ENCODE measurements at places on chromosomes 3 and 15. TPM values are rescaled to one million over a fixed set of nuclear protein-coding genes. Genes with fewer than 3 reads are reported as not detected.
A peak's percentile ranks its signal among the peaks of the same experiment; 100 is the strongest.

GRCh38 chr3:102085431-102086176, 236.3 kb downstream of the NFKBIZ start:
- no peaks in the 10 kb centered on the region for H3K36me3 ChIP-seq
- no peak for DNase-seq
- no peak overlapping the region for H3K27ac ChIP-seq
- H3K27me3 ChIP-seq, result no peaks in the 10 kb centered on the region

- no peaks in the 10 kb centered on the region for H3K4me1 ChIP-seq
- H3K27me3 ChIP-seq, result no peaks in the 10 kb centered on the region
- no peak for DNase-seq
- H3K4me3 ChIP-seq, result no peak overlapping the region
- H3K36me3 ChIP-seq, result peaks cover 29% of the 10 kb centered on the region
Measured at GRCh38 chr15:93012786-93013185, 76.2 kb downstream of the RGMA start.

DNA sequence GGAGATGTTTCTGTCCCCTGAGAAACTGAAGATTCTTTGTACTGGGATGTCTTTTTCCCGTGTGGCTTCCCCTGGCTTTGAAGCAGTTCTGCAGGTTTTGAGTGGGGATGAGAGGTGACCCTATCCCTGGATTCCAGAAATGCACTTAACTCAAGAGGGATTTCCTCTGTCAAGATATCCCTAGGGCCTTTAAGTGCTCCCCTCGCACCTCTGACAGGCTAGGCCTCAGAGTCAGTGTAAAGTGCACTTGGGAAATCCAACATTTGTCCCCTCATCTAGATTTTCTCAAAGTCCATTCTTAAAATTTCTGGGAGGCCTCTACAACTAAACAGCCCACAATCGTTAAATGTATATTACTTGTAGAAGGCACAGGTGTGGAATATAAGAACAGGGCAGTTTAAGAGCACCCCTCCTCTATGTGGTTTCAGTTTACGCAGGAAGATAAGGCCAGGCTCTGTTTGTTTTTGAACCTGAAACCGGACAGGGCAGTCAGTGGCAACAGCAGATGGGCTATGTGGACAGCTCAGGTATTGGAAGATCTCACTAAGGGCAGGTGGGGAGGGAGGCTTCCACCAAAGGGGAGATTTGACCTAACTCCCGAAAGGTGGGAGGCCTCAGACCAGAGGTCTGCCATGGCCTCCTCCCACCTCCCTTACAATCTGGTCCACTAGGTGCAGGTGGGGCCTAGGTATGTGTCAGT, 4.8 kb downstream of the C3orf52 start:
- H3K4me3 ChIP-seq, result no peak overlapping the region
- no peak overlapping the region for H3K27ac ChIP-seq
- H3K4me1 ChIP-seq, result peaks cover 11% of the 10 kb centered on the region
- no peaks in the 10 kb centered on the region for H3K36me3 ChIP-seq
- no peak for DNase-seq

- no peak overlapping the region for H3K27ac ChIP-seq
- H3K4me3 ChIP-seq, result no peak overlapping the region
- no peaks in the 10 kb centered on the region for H3K4me1 ChIP-seq
- H3K27me3 ChIP-seq, result no peaks in the 10 kb centered on the region
- no peaks in the 10 kb centered on the region for H3K36me3 ChIP-seq
Measured at GRCh38 chr15:80789796-80790195, 10.6 kb downstream of the CEMIP start.

- H3K36me3 ChIP-seq, result no peaks in the 10 kb centered on the region
- DNase-seq, result no peak
- H3K4me1 ChIP-seq, result no peaks in the 10 kb centered on the region
- no peak overlapping the region for H3K4me3 ChIP-seq
- H3K27me3 ChIP-seq, result peaks cover 2% of the 10 kb centered on the region
Measured at GRCh38 chr3:13653631-13654279, 104.8 kb downstream of the FBLN2 start.

- H3K36me3 ChIP-seq, result no peaks in the 10 kb centered on the region
- H3K4me3 ChIP-seq, result no peak overlapping the region
- H3K27me3 ChIP-seq, result no peaks in the 10 kb centered on the region
- H3K4me1 ChIP-seq, result peaks cover 26% of the 10 kb centered on the region
- peak; percentile 66 for DNase-seq
Measured at GRCh38 chr3:129424185-129424841, 4.1 kb downstream of the EFCAB12 start.

- no peak overlapping the region for H3K4me3 ChIP-seq
- no peak for DNase-seq
- no peaks in the 10 kb centered on the region for H3K27me3 ChIP-seq
- no peaks in the 10 kb centered on the region for H3K4me1 ChIP-seq
Measured at GRCh38 chr15:96225642-96226259, 104.7 kb upstream of the NR2F2 start.

- no peak for DNase-seq
- no peaks in the 10 kb centered on the region for H3K4me1 ChIP-seq
- peaks cover 10% of the 10 kb centered on the region for H3K27me3 ChIP-seq
- H3K36me3 ChIP-seq, result no peaks in the 10 kb centered on the region
- H3K4me3 ChIP-seq, result no peak overlapping the region
- no peak overlapping the region for H3K27ac ChIP-seq
Measured at GRCh38 chr3:126284258-126284904, 72.8 kb downstream of the KLF15 start.

GRCh38 chr3:125236331-125236903, 23.9 kb upstream of the SLC12A8 start:
- peaks cover 5% of the 10 kb centered on the region for H3K4me1 ChIP-seq
- no peaks in the 10 kb centered on the region for H3K27me3 ChIP-seq
- no peak for DNase-seq

DNA sequence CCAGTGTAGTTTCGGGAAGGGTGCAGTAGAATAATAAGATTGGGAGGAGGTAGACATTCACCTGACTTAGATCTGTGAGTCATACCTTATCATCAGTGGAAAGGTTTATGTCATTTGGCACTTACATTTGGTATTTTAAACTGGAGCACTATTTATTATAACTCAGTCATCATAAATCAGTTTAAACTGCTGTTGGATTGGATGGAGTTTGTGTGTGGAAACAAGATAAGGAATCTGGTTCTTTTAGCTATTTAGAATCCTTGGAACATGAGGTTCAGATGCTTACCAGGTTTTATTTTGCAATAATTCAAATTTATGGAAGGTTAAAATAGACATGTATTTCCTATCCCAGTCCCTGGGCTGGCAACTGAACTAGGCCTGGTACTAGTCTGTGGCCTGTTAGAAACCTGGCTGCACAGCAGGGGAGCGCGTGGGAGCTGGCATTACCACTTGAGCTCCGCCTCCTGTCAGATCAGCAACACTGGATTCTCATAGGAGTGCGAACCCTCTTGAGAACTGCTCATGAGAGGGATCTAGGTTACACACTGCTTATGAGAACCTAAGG, 34.5 kb downstream of the ZFAND6 start:
- H3K4me1 ChIP-seq, result no peaks in the 10 kb centered on the region
- no peak overlapping the region for H3K27ac ChIP-seq
- peaks cover 1% of the 10 kb centered on the region for H3K36me3 ChIP-seq
- DNase-seq, result no peak
- H3K4me3 ChIP-seq, result no peak overlapping the region

DNA sequence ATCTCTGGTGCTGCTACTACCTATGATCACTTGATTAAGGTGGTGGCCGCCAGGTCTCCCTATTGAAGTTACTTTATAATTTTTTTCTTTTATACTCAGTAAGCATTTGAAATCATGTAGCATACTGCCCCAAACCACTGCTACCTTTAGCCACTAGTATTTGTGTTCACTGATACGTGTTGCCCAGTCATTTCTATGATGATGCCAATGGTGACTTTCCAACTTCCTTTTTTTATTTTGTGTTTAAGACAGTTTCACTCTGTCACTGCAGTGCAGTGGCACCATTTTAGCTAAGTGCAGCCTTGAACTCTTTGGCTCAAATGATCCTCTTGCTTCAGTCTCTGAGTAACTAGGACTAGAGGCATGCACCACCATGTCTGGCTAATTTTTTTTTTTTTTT, 598.2 kb downstream of the NAALADL2 start:
- no peaks in the 10 kb centered on the region for H3K27me3 ChIP-seq
- no peak for DNase-seq
- H3K4me3 ChIP-seq, result no peak overlapping the region
- H3K4me1 ChIP-seq, result no peaks in the 10 kb centered on the region

DNA sequence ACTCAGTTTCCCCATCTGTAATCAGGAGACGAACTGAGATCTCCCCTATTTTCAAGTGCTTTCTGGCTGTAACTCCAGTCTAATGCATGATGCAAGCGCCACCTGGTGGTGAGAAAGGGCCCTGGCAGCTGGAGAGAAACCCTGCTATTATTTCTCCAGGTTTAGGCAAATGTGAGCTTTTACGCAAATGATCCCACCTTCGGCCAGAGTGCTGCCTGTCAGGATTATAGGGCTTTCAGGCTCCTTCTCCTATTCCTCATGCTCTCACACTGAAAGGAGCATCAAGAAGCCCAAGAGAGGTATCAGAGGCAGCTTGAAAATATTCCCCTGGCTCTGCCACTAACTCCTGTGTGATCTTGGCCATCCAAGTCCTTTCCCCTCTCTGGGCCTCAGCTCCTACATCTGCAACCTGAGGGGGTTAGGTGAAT, 93.9 kb upstream of the RASGRF1 start:
- 0 out of 2 replicates have a peak, but pooled peaks cover 2% of the 10 kb centered on the region for H3K27me3 ChIP-seq
- peak; percentile 25 for DNase-seq
- H3K4me3 ChIP-seq, result no peak overlapping the region
- H3K36me3 ChIP-seq, result no peaks in the 10 kb centered on the region
- H3K4me1 ChIP-seq, result no peaks in the 10 kb centered on the region

DNA sequence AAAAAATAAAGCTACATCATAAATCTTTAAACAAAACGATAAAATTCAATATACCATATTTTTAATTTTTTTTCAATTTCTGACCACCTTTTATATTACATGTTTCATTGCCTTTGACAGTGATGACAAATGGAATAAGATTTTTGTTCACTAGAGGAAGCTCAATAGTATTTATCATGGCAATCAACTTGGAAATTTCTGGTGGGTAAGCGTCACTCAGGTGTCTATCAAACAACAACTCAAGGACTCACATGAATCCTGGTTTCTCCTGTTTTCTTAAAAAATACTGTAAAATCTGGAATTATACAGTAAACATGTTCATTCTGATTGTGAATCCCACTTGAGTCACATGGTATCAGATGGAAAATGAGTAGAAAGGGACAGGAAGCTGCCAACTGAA, 782.2 kb downstream of the OTOL1 start:
- no peaks in the 10 kb centered on the region for H3K36me3 ChIP-seq
- H3K27ac ChIP-seq, result no peak overlapping the region
- no peaks in the 10 kb centered on the region for H3K27me3 ChIP-seq
- DNase-seq, result no peak
- no peak overlapping the region for H3K4me3 ChIP-seq

- no peaks in the 10 kb centered on the region for H3K27me3 ChIP-seq
- no peak overlapping the region for H3K27ac ChIP-seq
- H3K4me3 ChIP-seq, result no peak overlapping the region
- no peaks in the 10 kb centered on the region for H3K36me3 ChIP-seq
- no peaks in the 10 kb centered on the region for H3K4me1 ChIP-seq
Measured at GRCh38 chr3:62319570-62320243, 53.6 kb downstream of the FEZF2 start.

DNA sequence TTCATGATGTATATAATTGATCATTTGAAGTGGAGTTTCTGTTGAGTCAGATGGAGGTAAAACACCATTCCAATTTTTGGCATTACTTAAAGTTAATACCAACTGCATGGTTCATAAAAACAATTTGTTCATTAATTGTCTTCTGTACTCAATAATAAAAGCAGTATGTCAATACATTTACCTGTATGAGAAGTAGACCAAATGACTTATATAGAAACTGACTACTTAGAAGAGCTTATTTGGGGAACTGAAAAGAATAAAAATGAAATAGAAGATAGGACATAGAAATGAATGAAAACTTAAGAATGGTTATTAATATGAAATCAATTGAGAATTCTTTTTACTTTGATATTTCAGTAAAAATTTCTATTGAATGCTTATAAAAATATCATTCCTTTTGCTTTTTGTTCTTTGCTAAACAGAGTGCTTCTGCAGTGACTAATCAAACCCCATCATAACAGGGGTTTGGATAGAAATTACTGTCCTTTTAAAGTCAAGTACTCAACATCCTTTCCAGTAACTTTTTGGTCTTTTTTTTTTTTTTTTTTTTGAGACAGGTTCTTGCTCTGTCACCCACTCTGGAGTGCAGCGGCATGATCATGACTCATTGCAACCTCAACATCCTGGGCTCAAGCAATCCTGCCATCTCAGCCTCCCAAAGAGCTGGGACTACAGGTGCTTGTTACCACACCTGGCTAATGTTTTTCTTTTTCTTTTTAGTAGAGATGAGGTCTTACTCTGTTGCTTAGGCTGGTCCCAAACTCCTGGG, 6.5 kb upstream of the CRYBG3 start:
- no peak overlapping the region for H3K27ac ChIP-seq
- no peaks in the 10 kb centered on the region for H3K27me3 ChIP-seq
- H3K4me3 ChIP-seq, result no peak overlapping the region
- H3K36me3 ChIP-seq, result no peaks in the 10 kb centered on the region

KLHL40 gene
- not detected for total RNA-seq

SLC24A5 gene
- not detected for total RNA-seq

TMEM207 gene
- total RNA-seq, result not detected

REC114 gene
- not detected for total RNA-seq

GABRR3 gene
- not detected for total RNA-seq

FBXO22 gene
- total RNA-seq, result 46.8 TPM

SEMA6D gene
- not detected for total RNA-seq

NLGN1 gene
- total RNA-seq, result not detected
